ENCODE measurements at places on chromosomes 3 and 15.

- no peak for DNase-seq
Observed at GRCh38 chr3:99859825-99860224, 42.2 kb downstream of the CMSS1 start.

DNA sequence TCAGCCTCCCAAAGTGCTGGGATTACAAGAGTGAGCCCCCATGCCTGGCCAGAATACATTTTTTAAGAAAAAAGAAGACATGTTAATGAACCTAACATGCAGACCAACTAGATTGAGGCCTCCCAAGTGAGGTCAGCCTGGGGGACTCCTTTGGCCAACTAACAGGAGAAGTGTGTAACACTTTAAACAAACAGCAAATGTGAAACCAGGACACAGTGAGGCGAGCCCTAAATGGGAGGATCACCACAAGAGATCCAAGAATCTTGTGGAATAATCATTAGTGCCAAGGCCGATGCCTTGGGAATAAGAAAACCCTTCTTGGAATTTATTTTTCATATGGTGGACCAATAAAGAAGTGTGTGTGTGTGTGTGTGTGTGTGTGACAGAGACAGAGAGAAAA lies 73.9 kb downstream of the ATP10A start:
- DNase-seq: no peak

- no peak for DNase-seq
Observed at GRCh38 chr3:63353383-63353782, 75.3 kb downstream of the SYNPR start.

GRCh38 chr3:195009616-195010015 lies 261.3 kb downstream of the XXYLT1 start:
- DNase-seq: no peak

DNA sequence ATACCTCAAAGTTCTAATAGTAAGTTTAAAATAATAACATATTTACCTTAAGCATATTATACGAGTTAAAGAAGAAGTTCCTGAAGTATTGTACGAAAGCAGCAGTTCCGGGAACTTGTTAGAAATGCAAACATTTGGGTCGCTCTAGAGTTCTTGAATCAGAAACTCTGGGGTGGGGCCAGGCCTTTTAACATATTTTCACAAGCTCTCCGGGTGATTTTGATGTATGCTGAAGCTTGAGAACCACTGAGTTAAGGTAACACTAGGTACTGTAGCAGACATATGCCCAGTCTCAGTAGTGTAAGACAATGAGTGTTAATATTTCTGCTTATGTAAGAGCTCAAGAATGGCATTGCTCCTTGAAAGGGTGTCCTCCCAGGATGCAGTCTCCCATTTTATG lies 461.1 kb downstream of the C3orf38 start:
- DNase-seq: no peak

DNA sequence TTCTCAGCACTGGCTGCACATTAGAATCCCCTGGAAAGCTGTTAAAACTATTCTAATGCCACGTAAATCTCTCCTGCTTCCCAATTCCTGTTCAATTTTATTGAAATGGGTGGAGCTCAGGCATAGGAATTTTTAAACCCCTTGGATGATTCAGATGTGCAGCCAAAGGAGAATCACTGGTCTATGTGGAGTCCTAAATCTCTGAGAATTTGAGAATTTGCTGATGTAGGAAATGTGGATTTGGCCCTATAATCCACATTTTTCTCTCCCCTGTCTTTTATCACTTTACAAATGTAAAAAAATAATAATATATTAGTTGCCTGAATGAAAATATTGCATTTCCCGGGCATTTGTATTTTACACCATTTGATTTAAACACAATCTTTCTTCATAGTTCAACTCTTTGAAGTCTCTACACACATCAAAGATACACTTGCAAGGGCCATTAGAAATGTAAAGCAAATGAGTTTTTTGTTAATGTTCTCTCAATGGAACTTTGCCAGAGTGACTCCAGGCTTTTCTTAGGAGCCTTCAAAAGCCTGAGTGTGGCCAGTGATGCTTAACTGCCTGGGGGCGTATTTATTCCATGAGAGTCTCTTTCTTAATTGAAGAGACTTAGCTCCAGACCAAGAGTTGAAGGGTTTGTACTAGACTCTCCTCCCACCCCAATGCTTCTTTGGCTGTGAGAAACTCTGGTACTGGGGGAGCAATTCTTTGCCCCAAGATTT lies 48.8 kb upstream of the PTX3 start:
- no peak for DNase-seq

- DNase-seq: no peak
Observed at GRCh38 chr3:55017876-55018275, 90.0 kb upstream of the LRTM1 start.

DNA sequence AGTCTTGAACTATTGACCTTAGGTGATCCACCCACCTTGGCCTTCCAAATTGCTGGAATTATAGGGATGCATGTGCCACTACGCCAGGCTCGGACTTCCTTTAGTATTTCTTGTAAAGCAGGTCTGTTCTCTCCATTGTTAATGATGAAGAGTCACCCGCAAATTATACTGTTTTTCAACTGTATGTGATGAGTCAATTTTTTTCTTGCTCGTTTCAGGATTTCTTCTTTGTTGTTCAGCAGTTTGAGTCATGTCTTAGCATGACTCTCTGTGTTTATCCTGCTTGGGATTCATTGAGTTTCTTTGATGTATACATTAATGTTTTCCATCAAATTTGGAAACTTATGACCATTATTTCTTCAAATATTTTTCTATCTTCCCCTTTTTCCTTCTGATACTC lies 28.9 kb downstream of the GRAMD1C start:
- DNase-seq: no peak

DNA sequence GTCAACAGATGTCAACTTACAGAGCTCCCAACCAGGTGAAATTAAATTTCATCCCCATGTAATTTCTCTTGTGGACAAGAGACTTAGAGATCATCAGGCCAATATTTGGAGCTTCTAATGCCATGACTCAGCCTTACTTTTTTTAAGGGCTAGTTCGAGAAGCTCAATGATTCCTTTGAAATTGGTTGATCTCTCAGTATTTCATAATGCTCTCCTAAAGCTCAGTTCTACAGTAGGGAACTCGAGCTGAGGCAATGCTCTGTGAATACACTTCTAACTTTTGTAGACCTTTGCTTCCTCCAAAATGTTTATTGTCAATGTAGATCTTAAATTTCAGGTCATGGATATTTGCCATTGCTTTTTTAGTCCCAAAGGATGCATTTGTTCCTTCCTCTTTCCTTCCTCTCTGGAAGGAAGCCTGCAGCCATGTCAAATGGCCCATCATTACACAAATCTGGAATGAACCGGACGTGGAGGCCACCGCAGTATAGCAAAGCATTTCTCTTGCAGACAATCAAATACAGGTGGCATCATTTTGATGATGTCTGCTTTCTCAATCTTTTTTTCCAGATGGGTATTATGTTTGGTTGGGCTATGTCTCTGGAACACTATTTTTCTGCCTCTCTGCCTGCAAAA lies 28.3 kb downstream of the STARD5 start:
- DNase-seq: no peak

GRCh38 chr15:74825866-74826265 lies 561 bp upstream of the CPLX3 start:
- no peak for DNase-seq

DNA sequence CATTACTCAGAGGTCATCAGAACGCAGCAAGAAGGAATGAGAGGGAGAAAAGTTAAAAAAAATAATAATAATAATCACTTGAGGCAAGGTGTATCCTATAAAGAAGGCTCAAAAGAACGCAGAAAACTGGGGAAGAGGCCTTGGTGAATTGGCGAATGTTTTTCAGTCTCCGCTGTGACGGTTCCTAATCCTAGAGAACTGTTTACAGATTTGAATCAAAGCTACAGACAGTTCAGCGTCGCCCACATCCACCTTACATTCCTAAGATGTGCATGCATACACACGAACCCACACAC lies 634 bp downstream of the ZMAT3 start:
- no peak for DNase-seq

DNA sequence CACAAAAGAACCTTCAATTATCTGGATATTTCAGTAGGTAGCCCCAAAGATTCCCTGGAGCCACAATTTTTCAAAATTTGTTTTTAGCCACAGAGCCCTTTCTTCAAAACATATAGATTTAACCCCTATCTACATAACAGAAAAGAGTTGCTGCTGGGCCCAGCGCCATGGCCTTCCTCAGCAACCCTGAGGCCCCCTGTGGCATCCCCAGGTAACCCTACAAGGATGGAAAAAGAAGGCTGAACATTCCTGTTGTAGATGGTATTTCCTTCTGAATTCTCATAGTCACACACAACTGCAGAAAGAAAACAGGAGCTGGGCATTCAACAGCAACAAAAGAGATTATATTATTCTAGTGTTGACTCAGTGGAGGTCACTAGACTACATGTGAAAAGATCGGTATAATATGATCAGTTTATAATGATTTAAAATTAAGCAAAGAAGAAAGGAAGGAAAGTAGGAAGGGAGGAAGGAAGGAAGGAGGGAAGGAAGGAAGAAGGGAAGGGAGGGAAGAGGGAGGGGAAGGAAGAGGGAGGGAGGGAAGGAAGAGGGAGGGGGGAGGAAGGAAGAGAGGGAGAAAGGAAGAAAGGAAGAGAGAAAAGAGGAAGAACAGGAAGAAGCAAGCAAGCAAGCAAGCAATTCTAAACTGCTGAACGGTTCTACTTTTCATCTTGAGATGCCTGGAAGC lies 342.5 kb upstream of the NR2F2 start:
- DNase-seq: no peak

DNA sequence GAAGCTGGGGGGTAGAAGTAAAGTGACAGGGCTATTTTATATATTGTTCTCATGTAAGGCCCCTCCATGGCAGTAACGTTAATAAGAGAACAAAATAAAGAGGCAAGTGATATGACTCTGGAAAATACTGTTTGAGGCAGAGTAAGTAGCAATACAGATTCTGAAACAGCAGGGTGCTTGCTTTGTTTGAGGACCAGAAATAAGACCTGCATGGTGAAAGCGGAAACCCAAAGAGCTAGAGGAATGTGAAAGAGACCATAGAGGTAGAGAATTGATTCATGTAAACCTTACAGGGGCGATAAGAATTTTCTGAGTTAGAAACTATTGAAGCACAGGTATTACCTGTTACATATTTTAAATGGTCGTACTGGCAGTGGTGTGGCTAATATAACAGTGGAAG lies 1517.1 kb downstream of the SI start:
- no peak for DNase-seq

DNA sequence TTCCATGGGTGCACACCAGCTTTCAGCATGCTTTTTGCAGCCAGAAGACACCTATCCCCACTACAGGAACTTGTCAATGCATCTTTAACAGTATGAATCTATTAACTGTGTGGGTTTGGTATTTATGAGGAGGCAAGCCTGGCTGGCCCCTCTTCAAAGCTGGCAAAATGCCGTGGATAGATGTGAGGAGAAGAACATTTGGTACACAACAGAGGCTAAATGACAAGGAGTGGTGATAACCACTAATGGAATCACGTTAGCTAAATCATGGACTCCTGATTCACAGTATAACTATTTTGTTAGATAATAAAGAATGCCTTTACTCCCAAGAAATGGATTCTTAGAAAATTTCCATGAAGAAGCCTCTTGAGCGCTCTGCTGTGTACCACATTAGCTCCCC lies 187.2 kb downstream of the CLSTN2 start:
- no peak for DNase-seq

GRCh38 chr3:198032039-198032936 lies 72.3 kb downstream of the LMLN start:
- DNase-seq: no peak

DNA sequence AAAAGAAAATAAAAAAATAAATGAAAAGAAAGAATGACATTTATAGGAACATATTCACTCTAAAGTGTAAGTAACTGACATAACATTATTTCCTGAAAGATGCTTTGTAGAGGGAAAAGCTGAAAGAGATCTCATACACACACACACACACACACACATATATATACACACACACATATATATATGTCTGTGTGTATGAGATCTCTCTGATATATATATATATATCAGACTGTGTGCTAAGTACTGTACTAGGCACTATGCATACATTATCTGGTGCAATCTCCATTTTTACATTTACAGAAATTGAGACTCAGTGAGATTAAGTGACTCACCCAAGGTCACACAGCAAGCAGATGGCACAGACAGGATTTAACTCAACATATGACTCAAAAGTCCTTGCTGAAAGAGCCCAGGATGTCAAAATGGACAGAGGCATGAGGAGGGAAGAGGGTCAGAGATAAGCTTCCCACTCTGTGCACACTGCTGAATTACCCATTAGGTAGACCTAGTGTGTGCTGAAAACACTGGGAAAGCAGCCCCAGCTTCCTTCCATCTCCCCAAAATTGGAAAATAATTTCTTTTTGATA lies 15.0 kb downstream of the BHLHE40 start:
- DNase-seq: no peak

GRCh38 chr3:126181398-126181725 lies 976 bp upstream of the ALDH1L1 start:
- DNase-seq: no peak

DNA sequence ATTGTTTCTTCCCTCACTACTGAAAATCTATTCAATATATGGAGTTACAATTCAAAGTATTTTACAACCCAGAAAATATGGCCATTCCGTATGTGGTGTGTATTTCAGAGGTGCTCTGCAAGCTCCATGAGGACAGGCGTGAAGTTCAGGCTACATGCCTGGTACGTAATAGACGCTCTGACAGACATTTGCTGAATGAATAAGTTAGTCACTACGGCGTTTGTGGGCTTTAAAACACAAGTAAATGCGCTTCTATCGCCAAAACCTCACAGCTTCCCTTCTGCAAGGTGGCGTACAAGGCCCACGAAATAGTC lies 701 bp upstream of the TIPARP start:
- DNase-seq: no peak

GRCh38 chr15:96891046-96891445 lies 560.5 kb downstream of the NR2F2 start:
- no peak for DNase-seq

- no peak for DNase-seq
Observed at GRCh38 chr15:39115379-39116057, 465.4 kb upstream of the THBS1 start.

GRCh38 chr3:185552358-185552877 lies at the start of gene LIPH:
TSS of gene LIPH (minus strand) at chr3:185552588. CDS start at chr3:185552471, 117 bp downstream.
- DNase-seq: no peak

- DNase-seq: no peak
Observed at GRCh38 chr3:16741890-16742289, 136.7 kb upstream of the DAZL start.

- no peak for DNase-seq
Observed at GRCh38 chr3:12513694-12514446, 29.6 kb downstream of the TSEN2 start.

- DNase-seq: no peak
Observed at GRCh38 chr3:192831111-192831644, 86.5 kb downstream of the MB21D2 start.
